ENCODE measurements at places on chromosomes 1 and 21. TPM values are rescaled to one million over a fixed set of nuclear protein-coding genes. Genes with fewer than 3 reads are reported as not detected.

UBE2U gene
- total RNA-seq, result not detected

TNFRSF8 gene
- 2.7 TPM for total RNA-seq

TEX38 gene
- total RNA-seq, result not detected

RBP7 gene
- 8.5 TPM for total RNA-seq

HSF2BP gene
- 0.32 TPM for total RNA-seq

All from lower lobe of right lung (tissue), 2 donors.